ENCODE measurements at places on chromosomes 16 and 17.

DNA sequence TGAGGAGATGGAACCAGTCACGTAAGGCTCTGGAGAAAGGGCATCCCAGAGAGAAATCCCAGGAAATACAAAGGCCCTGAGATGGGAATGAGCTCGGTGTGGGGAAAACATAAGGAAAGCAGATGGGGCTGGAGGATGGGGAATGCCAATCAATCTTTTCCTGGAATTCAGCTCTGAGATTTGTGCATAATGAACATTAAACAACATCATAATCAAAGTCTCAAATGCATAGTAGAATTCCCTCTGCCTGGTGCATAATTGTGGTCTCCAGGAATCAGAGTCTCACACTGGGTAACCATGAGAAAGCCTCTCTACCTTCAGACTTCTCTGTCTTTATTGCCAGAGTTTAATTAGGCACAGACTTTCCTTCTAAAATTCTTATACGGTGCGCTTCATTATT, 30.8 kb downstream of the OTOA start:
- DNase-seq: no peak

DNA sequence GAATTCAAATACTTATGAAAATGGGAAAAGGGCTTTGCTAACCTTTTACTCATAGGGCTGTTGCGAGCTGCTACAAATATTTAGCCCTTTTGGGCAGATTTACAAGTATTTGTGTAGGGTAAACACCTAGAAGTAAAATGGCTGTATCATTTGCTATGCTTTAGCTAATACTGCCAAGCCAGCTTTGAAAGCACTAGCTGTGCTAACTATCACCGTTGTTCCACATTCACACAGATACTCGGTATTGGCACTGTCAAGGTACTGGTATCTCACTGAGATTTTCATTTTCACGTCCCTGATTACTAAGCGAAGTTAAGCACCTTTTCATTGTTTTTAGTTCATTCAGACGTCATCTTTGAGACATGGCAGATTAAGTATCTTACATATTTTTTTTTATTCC, 84.8 kb downstream of the GLG1 start:
- DNase-seq: no peak

DNA sequence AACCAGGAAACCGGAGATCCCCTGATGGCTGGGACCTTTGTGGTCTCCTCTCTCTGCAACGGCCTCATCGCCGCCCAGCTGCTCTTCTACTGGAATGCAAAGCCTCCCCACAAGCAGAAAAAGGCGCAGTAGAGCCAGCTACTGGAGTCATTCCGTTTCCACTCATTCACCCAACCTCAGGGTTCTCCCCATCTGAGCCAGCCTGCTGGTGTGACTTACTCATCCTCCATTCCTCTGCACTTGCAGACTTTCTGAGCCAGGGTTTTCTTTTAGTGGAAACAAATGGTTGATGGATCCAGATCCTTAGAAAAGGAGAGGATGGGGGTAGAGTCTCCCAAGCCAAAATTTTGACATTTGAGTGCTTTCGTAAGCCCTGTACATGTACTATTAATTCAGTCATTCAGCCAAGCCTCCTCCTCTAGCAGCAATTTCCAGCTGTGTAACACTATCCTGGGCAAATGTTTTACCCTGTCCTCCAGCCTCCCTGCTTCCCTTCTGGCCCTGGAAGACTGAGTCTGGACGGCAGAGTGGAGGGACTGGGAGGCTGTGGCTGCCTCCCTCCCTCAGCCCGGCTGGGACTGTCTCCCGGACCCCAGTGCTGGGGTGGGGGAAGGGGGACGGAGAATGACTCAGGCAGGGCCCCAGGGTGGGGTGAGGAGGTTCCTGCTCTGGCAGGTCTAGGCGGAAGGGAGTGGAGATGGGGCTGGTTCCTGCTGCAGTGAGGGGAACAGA, 2.3 kb downstream of the SOX15 start:
- DNase-seq: no peak

DNA sequence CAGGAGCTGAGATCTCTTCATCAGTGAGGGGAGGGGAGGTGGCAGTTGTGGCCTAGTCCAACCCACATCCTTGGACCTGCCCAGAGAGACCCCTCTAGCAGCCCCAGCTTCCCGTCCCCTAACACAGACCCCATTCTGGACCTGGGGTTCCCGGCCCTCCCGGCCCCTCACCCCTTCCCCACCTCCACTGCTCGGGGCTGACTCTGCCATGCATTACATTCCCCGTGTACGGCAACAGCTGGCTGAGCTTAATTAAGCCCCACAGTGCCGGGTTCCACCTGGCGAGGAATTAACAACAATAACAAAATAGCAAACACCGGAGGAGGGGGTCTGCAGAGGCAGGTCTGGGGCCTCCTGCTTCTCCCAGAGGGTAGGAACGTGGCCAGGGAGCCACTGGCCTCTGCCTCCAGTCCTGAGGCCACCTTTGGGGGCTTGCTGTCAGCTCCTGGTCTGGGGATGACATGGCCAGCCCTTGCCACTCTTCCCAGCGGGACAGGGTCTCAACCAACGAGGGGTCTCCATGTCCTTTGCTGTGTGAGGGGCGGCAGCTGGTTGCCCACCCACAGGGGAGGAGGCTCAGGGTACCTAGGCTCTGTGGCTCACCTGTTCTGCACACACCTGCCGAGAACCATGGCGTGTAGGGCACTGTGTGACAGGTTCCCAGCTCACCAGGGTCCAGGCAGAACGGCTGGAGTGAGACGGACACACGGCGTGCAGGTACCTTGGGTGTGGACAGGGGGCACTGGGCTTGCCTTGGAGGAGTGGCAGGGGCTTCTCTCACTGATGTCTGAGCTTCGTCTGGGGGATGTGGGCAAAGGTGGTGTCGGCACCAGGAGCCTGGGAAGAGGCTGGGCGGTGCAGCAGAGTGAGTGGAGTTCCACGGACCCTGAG, 46.9 kb upstream of the CBFA2T3 start:
- DNase-seq: peak; percentile 35

Measured in Right ventricle myocardium inferior (tissue), 1 donor.